Caco-2 (cell line): ENCODE measurements at places on chromosomes 1 and 21.

- DNase-seq, result no peak
Measured at GRCh38 chr21:39108291-39109162, 74.7 kb downstream of the PSMG1 start.

- DNase-seq, result no peak
Measured at GRCh38 chr1:118716775-118717174, 271.4 kb downstream of the TBX15 start.

DNA sequence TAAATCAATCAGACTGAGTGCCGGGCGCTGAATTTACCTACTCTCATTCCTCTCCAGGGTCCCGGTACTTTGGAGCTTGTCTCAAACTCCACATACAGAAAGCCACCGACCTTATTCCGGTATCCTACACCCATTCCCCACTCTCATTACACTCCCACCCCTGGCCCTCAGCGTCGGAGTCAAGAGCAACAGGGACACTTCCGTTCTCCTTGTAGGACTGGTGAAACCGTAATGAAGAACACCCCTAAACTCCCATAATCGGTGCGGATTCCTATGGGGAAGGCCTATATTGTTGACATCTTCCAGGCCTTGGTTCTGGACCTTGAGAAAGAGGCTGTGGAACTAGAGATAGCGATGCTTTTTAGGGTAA is 798 bp downstream of the ZBED6 start:
- DNase-seq, result peak; percentile 46

- DNase-seq, result no peak
Measured at GRCh38 chr1:183590244-183591191, at the start of gene NCF2. Gene NCF2 (minus strand): TSS chr1:183590459. CDS start chr1:183590329, 130 bp downstream.

GRCh38 chr1:26986658-26987057 is 6.8 kb upstream of the TRNP1 start:
- DNase-seq, result no peak

GRCh38 chr1:226029568-226030225 is 30.6 kb upstream of the SDE2 start:
- no peak for DNase-seq

GRCh38 chr1:226762055-226762454 is 23.0 kb upstream of the ITPKB start:
- DNase-seq, result no peak

GRCh38 chr1:200108659-200109058 is 81.1 kb downstream of the NR5A2 start:
- DNase-seq, result no peak

DNA sequence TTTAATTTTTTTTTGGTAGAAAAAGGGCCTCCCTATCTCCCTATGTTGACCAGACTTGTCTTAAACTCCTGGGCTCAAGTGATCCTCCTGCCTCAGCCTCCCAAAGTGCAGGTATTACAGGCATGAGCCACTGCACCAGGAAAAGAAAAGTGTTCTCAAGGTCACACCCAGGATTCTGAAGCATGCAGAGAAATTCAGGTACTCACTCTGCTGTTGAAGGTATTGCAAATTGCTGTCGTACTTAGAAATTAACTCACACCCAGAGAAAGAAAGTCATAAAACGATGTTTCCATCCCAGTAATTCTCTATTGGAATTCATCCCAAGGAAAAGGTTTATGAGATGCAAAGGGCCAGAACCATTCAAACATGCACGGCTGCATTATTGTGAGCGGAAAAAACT is 73.7 kb downstream of the DHRS3 start:
- no peak for DNase-seq

GRCh38 chr1:21930629-21931170 is 6.4 kb downstream of the HSPG2 start:
- no peak for DNase-seq

- DNase-seq, result no peak
Measured at GRCh38 chr1:150793221-150793620, 14.8 kb downstream of the CTSK start.

DNA sequence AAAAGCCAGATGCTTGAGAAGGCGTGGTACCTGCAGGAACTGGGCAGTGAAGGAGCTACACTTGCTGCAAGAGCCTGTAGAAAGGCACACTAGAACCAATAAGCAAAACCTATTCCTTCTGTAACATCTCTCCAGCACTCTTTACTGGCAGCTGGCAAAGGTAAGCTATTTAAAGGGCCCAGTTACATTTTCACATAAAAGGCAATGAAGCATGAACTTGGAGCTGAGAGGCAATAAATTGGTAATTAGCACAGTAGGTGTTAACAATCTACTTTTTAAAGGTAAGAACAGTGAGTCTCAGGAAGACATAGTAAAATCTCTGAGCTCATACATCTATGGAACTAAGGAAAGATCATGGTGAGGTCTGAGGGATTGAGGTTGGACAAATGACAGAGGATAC is 167.1 kb upstream of the OLFM3 start:
- no peak for DNase-seq

DNA sequence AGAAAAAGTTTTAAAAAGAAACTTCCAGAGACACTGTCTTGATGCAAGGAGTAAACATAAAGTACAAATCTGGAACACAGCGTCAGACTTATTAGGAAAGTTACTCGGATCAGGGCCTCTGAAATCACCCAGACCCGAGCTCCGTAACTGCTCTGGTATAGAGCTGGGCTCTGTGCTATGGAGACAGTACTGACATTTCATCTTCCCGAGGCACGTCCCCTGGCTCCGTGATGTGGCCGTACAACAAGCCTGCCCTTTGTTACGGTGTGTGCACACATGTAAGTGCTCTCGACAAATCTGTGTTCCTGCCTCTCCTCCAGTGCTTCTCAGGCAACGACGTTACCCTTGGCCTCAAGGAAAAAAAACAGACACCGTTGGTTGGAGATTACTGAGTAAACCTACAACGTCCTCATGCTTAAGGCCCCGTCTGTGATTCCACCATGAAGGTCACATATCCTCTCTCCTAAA is 107.0 kb upstream of the IRF2BP2 start:
- DNase-seq, result no peak

- DNase-seq, result no peak
Measured at GRCh38 chr1:24931146-24931467, 1.0 kb upstream of the RUNX3 start.

DNA sequence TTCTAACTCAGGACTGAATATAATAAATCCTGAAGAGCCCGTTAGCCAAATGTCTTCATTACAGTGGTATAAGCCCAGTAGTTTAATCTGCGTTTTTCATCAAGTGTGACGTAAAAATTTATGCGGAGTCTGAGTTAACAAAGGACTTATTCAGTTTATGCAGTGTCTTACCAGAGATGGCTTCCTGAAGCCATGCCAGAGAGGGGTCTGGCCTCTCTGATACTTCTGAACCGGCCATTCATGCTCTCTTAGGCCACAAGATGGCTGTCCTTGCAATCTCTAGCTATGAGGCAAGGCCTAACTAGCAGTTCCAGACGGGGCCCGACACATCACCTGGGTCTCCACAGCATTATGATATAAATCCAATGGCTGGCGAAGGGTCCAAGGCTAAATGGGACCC is 101.4 kb downstream of the TEX35 start:
- DNase-seq, result no peak

GRCh38 chr1:68723791-68724190 is 226.9 kb upstream of the DEPDC1 start:
- DNase-seq, result no peak

DNA sequence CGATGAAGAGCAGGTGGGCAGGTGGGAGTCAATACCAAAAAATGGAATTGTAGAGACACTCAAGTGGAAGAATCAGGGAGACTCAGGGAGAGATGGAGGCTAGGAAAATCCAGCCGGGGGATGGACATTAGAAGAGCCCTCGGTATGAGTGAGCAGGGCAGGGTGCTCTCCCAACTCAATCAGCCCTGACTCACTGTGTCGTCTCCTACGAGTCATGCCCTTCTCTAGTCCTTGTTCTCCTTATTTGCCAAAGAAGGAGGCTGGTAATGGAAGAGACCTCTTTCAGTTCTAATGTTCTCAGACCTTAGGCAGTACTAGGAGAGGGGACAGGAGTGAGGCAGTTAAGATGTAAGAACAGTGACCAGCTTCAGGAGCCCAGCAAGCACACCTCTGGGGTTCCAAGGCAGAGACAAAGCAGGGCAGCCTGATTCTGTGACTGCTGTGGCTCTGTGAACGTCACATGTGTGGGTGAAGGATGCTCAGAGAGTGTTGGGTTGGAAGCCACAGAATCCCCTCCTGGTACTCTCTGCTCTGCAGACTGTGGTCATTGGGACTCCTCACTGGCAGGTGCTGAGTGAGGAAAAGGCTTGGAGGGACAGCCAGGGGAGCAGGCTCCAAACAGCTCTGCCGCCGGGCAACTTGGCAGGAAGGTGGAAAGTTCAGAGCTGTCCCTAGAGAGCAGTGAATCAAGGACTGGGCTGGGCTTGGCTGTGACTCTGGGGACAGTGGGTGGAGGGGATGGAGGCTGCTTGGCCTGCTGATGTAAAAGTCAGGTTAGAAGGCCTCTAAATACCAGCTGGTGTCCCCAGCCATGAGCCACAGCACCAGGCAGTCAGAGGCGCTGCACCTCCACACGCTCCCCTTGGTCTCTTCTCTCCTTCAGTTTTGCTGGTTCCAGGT is 11.1 kb upstream of the GJA5 start:
- DNase-seq, result no peak

- DNase-seq, result no peak
Measured at GRCh38 chr1:29730623-29731022, 494.3 kb downstream of the PTPRU start.

DNA sequence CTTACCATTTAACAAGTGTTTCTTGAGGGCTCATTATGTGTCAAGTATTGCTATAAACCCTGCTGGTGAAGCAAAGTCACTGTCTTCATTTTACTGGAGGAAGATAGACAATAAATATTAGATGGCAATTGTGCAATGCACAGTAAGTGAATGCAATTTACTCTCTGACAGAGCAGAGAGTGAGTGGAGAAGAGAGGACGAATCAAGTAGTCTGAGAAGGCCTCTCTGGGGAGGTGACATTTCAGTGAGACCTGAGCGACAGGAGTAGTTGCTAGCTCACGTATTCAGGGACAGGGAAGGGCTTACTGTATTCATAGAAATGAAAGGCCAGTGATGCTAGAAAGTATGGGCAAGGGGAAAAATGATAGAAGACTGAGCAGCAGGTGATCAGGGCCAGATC is 1.2 kb upstream of the NMNAT2 start:
- no peak for DNase-seq

GRCh38 chr1:91171898-91172297 is 150.1 kb upstream of the ZNF644 start:
- no peak for DNase-seq

- DNase-seq, result no peak
Measured at GRCh38 chr1:165895451-165895871, 68.0 kb downstream of the UCK2 start.

GRCh38 chr1:214441119-214441518 is 110.3 kb downstream of the PTPN14 start:
- DNase-seq, result no peak

DNA sequence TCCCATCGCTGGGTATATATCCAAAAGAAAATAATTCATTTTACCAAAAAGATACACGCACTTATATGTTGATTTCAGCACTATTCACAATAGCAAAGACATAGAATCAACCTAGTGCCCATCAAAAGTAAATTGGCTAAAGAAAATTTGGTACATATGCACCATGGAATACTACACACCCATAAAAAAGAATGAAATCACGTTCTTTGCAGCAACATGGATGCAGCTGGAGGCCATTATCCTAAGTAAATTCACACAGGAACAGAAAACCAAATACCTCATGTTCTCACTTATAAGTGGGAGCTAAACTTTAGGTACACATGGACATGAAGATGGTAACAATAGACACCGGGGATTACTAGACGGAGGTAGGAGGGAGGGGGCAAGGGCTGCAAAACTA is 50.0 kb upstream of the ZNF644 start:
- no peak for DNase-seq

DNA sequence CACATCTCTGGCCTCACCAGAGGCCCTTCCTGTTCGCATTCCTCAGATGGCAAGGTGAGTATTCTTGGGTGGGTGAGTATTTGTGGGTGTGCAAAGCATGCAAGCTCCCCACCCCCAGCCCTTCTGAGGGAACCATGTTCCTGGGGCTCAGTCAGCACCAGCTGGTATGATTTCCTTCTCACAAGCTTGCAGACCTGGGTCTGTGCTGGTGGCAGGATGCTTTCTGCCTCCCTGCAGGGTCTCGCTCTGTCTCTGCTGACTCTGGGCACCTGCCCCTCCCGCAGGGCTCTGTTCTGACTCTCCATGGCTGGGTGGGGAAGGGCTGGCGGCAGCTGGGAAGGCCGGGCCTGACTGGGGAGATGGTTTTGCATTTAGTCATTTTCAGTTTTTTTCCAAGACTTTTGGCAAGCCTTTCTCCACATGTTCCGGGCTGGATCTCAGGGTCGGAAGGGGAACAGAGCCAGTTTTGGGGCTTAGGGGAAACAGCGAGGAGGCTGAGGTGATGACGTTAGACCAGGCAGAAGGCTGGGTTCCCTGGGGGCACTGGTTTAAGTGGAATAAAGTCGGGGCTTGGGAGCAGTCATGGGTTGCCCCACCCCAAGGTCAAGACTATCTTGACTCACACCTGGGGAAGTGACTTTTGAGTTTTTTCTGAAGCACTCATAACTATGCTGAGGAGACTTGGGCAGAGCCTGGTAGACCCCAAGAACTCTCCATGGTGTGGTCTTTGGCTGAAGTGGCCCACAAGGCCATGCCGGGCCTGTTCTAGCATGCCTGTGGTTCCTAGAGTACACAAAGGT is 6.2 kb downstream of the RASSF5 start:
- no peak for DNase-seq

DNA sequence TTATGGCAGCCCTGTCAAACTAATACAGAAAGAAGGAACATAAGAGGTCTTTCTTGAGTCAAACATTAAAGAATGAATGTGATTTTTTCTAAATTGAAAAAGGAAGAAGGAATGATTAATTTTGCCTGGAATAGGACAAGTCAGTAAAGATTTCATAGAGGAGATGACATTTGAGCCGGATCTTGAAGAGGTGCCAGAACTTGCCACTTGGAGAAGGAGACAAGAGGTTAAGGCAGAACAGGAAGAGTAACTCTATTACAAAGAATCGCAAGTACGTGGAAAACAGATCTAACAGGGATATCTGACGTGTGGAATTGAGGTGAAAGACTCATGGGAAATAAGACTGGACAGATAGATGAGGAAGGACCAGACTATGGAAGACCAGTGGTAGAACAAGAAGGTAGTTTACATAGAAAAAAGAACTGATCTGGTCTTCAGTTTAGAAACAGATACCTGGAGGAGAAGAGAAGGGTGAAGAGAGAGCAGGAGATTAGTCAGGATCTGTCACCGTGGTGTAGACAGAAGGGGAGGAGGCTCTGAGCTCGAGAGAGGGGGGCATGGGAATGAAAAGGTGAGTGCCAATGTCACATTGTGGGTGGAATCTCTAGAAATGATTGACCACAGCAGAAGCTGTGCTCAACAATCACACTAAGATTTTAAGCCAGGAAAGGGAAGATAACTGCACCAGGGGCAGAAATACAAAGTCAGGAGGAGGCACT is 32.5 kb downstream of the RHOU start:
- no peak for DNase-seq

GRCh38 chr21:40841524-40842196 is 5.3 kb downstream of the DSCAM start:
- peak; percentile 71 for DNase-seq

GRCh38 chr1:23559985-23560741 is 862 bp upstream of the ID3 start:
- no peak for DNase-seq
